ENCODE measurements at places on chromosomes 4 and X.

DNA sequence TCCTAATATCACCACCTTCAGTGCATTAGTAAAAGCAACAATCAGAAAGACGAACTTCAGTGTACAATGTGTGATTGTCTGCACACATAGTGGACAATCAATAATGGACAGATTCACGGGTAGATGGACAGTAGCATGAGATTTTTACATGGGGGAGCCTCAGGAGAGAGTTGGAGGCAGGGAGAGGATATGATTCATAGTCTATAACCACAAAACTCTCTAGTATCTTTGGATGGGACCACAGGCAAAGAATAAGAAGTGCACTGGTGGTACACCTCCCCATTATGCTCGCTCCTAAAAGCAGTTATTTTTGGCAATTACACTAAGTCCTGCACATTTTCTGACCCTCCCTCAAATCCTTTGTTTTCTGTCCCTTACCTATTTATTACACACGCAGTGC lies 624.4 kb upstream of the ACTRT1 start:
- DNase-seq = no peak

GRCh38 chrX:30863974-30864373 lies 25.1 kb downstream of the TAB3 start:
- no peak for DNase-seq

DNA sequence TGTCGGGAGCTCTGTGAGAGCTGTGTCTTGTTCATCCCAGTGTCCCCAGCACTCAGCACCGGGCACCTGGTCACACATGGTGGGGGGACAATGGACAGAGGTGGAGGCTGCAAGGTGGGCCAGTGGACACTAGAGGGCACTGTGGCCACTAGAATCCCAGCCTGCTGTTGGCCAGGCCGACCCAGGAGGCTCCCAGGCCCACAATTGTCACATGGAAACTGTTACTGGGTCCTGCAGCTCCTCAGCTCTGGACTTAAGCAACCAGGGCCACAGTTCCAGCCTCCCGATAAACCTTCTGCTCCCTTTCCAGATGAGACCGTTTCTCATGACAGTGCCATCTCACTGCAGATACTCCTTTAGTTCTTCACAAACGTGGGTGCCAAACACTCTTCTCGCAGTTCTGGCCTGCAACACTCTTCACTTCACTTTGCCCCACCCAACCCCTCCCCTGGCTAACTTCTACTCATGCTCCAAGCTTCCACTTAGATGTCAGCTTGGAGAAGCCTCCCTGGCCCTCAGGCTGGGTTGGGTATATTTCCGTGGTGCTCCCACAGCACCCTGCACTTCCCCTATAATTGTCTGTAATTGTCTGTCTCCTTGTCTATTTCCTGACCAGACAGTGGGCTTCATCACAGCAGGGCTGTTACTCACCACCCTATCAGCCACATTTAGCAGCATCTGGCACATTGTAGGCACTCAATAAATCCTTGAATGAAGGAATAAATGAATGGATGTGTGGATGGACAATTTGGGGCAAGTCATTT lies 3.5 kb upstream of the IQSEC2 start:
- DNase-seq = no peak

DNA sequence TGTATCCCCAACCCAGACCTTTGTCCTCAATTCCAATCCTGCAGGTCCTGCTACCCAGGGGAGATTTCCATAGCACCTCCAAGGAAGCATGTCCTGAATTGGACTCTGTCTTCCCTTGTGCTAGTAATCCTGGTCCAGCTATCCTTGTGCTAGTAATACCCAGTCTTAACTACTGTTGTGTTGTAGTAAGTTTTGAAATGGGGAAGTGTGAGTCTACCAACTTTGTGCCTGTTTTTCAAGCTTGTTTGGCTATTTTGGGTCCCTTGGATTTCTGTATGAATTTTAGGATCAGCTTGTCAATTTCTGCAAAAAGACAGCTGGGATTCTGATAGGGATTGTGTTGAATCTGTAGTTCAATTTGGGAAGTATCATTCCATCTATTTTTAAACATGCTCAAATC lies 51.4 kb downstream of the CD99L2 start:
- DNase-seq = no peak

GRCh38 chrX:38435130-38435529 lies 82.7 kb downstream of the OTC start:
- no peak for DNase-seq

GRCh38 chrX:1196436-1196835 lies 16.0 kb downstream of the CRLF2 start:
- no peak for DNase-seq

- DNase-seq = no peak
These were observed 137.9 kb upstream of the FAM241A start for GRCh38 chr4:112007391-112007790.

DNA sequence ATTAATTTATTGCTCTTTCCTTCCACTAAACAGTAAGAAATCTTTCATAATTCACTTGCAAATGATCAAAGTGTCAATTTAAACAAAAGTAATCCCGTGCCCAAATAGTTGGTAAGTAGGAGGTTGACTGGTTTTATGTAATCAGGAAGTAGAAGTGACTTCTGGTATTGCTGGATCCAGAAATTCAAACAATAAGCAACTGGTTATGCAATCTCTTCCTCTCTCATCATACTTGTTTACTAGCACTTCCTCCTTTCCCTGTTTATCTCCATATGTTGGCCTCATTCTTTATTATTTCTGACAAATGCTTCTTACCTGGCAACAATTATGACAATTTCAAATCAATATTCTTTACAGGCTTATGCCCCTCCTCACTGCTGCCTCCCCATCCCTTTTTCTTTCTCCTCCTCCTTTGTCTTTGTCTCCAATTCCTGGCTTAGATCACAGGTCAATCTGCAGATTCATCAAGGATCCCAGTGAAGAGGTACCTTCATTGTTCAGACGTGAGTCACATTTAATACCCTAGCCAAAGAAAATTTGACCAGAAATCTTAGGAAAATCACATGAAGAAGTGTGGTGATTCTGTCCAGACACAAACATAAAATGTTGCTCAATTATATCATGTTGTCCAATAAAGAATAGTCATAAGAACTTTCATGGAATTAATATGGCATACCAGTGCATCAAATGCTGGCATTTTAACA lies 323.2 kb upstream of the PCDH7 start:
- no peak for DNase-seq

DNA sequence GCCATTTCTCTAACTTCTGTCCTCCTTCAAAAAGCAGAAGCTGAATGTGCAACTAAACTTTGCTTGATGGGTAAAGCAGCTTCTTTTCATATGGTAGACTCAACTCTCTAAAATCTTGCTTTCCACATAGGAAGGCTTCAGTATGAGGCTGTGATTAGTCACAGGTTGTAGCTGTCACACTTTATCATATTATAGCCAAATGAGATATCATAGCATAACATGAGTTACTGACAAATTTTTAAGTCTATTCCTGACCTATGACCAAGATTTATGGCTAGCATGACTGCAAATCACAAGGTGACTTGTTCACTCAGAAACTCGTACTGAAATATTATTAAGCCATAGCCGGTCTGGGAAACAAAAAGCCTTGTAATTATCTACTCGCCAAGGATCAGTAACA lies 998.6 kb downstream of the RPA4 start:
- no peak for DNase-seq

DNA sequence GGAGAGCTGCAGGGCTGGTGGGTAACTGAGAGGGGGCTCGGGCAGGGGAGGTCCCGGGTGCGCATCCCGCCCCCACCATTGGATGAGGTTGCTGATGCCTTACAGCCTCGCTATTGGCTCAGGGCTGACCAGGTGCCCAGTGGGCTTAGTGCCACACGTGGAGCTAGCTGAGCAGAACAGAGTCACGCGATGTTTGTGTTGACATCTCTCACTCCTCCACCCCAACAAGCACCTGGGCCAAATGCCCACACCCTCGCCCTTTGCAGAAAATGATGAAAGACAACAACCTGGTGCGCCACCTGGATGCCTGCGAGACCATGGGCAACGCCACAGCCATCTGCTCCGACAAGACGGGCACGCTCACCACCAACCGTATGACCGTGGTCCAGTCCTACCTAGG lies 31.8 kb downstream of the ATP2B3 start:
- DNase-seq = no peak

DNA sequence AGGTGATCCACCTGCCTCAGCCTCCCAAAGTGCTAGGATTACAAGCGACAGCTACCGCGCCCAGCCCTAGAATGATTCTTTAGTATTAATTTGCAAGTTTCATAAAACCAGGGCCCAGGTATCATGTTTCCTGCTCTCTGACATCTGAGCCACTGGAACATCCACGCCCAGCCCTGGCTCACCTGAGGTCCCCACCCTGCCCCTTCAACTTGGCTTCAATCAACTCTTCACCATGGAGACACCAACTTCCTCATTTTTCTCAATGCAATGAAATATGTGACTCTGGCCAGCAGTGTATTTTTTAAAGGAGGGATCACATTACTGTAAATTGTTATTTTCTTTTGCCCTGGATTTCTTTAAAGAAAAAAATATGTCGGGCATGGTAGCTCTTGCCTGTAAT lies 3.9 kb downstream of the PRSS12 start:
- no peak for DNase-seq

- no peak for DNase-seq
These were observed 116.4 kb downstream of the PPA2 start for GRCh38 chr4:105357258-105357980.

GRCh38 chrX:68183612-68184214 lies 249.6 kb downstream of the OPHN1 start:
- no peak for DNase-seq

DNA sequence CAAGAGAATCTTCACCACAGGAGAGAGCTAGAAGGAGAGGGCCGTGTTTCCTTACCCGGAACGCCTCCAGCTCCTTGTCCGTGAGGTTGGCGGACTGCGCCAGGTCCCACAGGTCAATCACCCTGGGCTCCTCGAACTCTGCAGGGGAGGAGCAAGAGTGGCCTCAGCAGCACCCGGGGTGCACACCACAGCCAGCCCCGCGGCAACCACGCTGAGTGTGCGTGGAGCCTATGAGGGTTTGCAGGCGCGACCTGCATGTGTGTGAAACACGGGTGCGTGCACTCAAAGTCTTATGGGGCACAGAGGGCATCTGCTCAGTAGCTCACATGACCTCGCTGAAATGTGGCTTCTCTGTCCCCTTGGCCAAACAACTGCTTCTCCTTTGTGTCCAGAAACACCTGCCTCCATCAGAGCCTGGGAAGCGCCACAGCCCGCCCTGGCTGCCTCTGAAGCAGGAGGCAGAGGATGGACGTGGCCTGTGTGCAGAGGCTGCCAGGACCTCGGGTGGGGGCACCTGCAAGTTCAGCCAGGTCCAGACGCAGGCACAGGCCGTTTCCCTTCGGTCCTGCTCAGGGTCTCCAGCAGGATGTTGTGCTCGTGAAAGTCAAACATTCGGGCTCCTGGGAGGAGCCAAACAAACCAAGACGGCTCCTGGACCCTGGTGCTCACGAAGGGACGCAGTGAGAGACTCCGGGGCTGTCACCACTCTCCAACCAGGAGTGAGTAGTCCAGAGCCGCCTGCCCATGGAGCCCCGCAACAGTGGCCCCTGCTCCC lies 16.0 kb downstream of the LRPAP1 start:
- no peak for DNase-seq

DNA sequence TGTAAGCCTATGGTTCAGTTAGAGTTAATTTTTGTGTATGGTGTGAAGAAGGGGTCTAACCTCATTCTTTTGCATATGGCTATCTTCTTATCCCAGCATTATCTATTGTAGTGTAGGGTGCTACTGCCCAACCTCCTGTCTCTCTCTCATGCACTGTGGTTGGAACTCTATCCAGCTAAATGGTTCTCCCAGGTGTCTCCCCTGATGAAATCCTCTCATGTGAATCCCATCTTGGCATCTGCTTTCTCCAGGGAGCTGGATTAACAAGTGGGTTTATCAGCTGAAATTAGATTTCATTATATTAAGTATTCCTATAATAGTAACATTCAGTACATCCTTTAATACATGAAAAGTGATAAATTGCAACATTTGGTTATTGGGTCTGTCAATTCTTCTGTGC lies 224.7 kb upstream of the SFRP2 start:
- no peak for DNase-seq

DNA sequence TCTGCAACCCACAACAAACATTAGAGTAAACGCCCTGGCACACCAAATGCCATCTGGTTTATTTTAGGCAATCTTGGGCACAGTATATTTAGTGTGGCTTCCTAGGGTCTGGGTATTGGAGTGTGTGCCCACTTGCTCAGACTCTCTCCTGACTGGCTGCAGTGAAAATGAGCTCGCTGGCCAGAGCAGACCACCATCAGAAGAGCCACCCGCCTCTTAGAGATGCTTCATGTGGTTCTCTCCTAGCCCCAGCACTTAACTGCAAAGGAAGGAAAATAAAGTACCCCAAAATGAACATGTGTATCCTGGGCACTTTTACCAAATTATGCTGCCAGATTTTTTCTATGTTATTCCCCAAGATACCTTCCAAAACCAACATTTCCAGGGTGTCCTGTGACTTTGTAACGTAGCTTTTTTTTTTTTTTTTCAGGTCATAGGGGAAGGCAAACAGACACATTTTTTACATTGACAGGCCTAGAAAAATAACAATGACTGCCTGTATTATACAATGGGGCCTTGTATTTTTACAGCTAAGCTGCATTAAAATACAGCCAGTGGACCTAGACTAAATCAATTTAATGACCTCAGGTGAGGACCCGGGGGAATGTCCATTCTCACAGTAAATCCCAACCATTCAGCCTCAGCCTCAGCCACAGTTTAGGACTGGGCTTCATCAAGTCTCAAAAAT lies 193.7 kb downstream of the RASL11B start:
- no peak for DNase-seq

DNA sequence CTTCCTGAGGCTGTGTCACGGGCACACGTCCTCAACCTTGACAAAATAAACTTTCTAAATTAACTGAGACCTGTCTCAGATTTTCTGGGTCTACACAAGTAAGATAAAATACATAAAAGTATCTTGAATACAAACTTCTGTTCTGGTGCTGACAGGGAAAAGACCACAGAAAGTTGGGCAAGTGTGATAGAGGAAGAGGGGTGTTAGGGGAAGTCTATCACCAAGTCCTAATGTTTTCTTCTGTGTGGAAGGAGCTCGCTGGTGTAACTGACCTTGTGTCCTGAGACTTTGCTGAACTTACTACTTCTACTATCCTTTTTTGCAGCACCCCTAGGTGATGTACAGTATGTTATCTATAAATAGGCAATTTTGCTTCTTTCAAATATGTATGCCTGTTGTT lies 97.0 kb upstream of the STIM2 start:
- DNase-seq = no peak

- DNase-seq = no peak
These were observed 134.1 kb upstream of the MAP3K15 start for GRCh38 chrX:19649226-19649995.

GRCh38 chr4:142940425-142941330 lies 94.6 kb upstream of the INPP4B start:
- no peak for DNase-seq

DNA sequence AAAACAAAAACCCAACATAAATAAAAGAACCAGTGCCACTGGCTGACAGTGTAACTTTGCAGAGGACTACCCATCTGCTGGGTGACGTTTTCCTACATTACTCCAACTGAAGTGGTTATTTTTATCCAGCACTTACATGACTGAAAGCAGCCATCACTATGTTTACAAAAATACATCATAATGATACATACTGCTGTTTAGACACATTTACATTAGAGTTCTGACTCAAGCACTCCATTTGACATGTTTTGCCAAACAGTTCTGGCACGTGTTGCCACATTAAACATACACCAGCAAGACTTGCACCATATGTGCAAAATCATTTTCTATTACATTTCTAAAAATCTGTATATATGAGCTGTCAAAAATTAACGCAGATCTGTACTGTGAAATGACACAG lies 39.6 kb downstream of the BEND4 start:
- no peak for DNase-seq

All from left renal cortex interstitium (tissue), 4 donors.